ENCODE measurements at places on chromosomes 2 and 18.

DNA sequence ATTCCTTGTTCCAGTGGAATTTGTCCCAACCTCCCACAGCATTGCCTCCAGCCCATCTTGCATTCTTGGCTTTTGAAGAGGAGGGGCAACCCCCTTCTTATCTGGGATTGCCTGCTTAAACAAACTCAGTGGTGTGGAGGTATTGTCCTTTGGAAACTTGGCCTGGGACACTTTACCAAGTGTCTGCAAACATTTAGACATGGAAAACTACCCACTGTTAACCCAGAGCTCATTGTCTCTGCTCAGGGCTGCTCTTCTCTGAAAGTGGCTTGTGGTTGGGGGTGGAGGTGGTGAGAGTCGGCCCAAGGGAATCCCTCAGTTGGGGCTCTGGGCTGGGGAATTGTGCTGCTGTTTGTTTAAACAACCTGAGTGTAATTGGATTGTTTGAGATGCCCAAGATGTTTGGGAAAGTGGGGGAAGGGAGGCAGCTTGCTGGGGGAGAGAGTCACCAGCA lies 178.3 kb upstream of the GATA6 start:
- DNase-seq: no peak

DNA sequence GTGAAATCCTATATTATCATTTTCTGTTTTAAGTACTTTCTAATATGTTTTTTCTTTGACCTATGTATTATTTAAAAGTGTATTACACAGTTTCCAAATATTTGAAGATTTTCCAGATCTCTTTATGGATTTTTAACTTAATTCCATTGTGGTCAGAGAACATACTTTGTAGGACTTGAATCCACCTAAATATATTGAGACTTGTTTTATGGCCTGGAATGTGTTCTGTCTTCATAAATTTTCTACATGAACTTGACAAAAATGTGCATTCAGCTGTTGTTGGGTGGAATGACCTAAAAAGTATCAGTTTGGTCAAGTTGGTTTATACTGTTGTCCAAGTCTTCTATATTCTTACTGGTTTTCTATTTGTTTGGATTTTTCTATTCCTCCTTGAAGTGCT lies 33.8 kb upstream of the TMEM247 start:
- DNase-seq: no peak

DNA sequence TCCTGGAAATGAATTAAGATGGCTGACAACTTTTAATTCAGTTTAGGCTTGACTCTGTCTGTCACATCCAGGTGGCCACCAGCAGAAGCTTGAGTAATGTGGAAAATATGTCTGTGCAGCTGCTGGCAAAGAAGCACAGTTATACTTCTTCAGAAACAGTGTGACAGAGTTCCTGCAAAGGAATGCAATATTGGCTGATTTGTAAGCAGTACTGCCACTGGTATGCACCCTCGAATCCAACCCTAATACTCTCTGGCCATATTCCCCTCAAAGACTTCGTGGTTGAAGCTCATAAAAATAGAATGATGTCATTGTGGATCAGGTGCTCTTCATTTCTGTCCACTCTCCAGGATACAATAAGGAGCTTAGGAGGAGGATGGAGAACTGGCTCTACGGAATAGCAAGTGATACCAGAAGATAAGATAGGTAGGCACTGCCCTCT lies 86.2 kb downstream of the METTL8 start:
- no peak for DNase-seq

DNA sequence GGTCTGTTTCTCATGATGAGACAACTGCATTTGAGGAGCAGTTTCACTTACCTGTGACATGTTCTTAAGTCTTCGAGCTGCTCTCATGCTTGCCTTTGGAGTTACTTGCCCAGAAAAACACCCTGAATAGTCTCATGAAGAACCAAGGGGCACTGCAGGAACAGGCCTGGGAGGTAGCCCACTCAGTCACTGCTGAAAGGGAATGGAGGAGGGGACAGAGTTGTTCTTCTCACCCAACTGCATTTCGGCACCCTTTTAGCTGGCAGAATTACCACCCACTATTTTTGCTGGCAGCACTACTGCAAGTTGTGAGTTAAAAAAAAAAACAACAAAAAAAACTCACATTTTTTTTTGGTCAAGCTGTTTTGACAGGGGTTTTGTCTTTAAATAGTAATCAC lies 181.9 kb downstream of the PTPRM start:
- no peak for DNase-seq

GRCh38 chr2:235191978-235192377 lies 240.2 kb downstream of the SH3BP4 start:
- no peak for DNase-seq

DNA sequence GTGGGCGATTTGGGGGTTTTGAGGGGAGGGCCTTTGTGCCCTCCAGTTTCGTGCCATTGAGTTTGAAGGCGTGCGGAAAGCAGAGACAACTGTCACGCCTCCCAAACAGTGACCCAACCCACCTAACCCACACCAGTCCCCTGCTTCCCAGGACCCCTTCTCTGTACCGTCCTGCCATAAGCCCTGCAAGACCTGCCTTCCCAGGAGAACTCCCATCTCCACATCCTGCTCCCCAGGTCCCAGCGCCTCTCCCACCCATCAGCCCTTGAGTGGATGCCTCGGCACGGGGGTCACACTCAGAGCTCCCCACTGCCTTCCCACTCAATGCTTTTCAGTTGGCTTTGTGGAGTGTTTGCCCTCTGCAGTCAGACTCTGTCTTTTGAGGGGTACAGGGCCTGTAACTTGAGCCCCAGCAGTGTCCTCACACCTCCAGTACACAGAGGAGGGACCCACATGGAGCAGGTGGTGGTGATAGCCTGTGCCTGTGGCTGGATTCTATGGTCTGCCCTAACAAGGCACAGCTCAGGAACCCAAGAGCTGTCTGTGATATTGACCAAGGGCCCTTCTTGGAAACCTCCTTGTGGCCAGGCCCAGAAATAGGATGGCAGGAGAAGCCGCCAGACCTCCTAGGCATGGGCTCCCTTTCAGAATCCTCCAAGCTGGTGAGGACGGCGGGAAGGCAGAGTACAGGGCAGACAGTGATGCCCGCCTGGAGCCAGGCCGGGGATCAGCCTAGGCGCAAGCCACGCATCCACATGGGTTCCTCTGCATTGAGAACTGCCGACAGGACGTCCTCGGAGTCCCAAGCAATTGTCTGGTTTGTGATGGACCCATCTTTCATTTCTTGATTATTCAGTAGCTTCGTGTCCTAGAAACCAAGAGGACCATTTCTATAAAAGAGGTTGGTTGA lies 44.4 kb upstream of the SMAD7 start:
- no peak for DNase-seq

GRCh38 chr18:44654573-44654972 lies 26.1 kb upstream of the SETBP1 start:
- DNase-seq: no peak

DNA sequence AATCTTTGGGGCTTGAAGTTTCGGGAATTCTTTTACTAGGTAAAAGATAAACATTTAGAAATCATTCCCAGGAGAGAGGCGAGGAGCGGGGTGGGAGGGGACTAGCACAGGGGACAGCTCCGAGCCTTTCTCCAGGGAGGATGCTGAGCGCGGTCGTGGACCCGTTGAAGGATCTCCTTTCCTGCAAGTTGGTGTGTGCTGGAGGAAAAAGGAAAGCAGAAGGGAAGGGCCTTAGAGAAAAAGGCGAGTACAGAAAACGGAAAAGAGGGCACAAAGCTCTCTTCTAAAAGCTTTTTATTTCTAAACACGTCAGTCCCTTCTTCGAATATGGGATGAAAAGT lies 640 bp downstream of the SLC39A6 start:
- DNase-seq: no peak

GRCh38 chr2:162972383-162972782 lies 133.8 kb upstream of the KCNH7 start:
- no peak for DNase-seq

GRCh38 chr2:67982956-67983355 lies 79.8 kb downstream of the C1D start:
- DNase-seq: no peak

DNA sequence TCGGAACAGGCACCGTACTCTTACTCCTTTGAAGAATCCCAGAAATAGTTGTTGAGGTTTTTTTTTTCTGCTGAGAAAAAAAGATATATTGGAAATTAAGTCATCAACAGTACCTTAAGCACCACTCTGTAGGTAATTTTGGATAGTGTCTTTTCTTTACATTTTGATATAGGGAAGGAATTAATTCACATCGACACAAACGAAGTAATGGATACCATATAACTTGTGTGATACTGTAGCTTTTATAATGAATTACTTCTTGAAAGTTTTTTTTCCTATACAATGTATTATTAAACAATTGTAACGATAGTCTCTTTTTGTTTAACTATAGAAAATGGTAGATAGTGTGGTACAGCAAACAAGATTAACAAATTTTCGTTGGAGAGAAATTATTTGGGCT lies 1.5 kb upstream of the IKZF2 start:
- DNase-seq: no peak

DNA sequence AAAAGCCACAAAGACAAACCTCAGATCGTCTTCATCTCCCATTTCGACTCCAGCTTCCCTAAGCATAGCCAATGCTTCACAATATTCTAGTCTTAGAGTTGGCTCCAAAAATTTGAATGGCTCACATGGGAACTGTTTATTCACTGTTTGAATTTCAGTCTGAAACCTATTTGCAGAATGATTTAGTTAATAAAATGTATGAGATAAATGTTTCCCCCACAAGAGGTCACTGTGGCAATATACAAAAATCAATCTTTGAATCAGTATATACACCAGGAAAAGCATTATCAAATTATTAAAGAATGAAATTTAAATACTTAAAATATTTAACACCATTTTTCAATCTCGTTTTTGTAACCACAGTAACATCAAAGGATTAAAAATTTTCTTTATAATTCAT lies 40.0 kb upstream of the MCM6 start:
- DNase-seq: peak; percentile 10

- DNase-seq: no peak
These were observed 2.0 kb upstream of the CAPN14 start for GRCh38 chr2:31219131-31219969.

- no peak for DNase-seq
These were observed 738.3 kb upstream of the HS6ST1 start for GRCh38 chr2:129056959-129057317.

- DNase-seq: no peak
These were observed 5.8 kb upstream of the DGUOK start for GRCh38 chr2:73920577-73921545.

DNA sequence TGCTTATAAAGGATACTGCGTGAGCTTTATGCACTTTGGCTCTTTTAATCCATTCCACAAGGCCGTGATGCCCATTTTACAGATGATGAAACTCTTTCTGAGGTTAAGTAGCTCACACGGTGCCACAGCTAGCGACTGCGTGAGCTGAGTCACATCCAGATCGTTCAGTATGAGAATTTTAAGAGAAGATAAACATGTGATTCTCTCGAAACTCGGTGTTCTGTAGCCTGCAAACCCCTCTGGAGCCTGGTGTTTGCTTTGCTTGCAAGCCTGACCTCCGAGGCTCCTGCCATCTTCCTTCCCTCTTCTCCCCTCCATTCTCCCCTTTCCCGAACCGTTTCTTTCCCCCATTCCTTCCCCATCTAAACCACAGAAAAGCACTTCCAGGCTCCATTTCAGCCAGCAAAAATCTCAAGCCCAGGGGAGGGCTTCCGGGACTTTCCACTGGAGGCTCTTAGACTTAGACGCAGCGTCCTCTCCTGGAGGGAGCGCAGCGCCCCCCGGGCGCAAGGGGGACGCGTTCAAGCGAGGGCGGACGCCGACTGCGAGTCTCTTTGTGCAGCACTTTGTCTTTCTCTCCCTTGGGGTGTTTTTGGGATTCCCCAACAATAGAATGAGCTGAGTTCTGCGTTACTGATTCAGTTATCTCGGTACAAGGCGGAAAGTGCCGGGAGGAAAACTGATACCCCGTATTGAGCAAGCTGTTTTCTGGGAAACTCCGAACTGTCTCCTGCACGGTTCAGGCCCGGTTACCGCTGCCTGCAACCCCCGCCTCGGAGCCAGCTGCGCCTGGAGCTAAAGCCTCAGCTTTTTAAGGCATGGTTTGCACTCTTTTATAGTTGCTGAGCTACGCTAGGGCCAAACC lies 38.0 kb downstream of the CYP1B1 start:
- peak; percentile 7 for DNase-seq

GRCh38 chr18:21389903-21390302 lies 147.9 kb downstream of the GREB1L start:
- DNase-seq: no peak

DNA sequence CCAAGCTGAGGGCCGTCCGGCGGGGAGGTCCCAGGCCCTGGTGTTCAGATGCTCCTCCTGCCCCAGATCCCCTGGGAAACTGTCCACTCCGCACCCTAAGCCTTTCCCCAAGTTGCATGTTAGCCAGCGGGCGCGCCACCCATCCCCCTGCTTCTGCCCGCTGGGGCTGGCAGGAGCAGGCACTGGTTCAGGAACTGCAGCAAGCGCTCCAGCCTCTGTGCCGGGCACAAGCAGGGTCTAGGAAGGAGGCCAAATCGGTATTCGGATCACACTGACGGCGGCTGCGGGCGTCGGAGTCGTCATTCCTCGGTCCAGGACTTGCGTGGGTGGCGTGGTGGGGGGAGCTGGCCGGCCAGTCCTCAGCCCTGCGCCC lies 53.7 kb downstream of the FAM168B start:
- DNase-seq: no peak

- peak; percentile 89 for DNase-seq
These were observed 22.8 kb downstream of the KCNS3 start for GRCh38 chr2:17901246-17901645.

DNA sequence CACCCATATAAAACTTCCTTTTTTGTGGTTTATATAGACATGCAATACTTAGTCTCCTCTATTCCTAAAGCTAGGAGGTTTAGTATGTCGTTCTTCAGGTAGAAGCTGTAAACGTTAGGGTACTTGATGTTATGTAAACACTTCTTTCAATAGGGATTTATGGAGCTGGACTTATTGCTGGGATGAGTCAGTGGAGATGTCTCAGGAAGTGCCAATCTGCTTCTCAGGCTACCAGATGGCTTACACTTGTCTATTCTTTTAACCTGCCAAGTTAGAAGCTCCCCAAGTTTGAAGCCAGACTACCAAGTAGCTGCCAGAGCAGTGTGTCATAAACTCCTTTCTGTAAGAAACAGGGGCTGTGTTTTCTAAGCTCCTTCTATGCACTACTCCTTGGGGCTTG lies 756.5 kb upstream of the LRRTM1 start:
- DNase-seq: no peak

DNA sequence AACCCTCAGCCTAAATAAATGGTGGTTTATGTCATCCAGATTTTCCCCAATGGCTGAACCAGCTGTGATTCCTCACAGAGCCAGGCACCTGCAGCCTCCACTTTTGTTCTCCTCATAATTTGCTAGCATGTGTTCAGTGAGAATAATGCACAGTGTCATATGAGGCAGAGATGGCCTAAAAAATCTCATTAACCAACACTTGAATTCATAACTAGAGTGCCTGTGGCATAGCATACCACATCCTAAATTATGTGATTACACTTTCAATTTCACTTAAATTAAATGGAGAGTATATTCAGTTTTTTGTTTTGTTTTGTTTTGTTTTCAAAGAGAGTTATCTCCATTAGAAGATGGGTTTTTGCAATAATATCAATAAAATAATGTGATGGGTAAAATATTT lies 488.0 kb downstream of the CBLN2 start:
- peak; percentile 18 for DNase-seq

DNA sequence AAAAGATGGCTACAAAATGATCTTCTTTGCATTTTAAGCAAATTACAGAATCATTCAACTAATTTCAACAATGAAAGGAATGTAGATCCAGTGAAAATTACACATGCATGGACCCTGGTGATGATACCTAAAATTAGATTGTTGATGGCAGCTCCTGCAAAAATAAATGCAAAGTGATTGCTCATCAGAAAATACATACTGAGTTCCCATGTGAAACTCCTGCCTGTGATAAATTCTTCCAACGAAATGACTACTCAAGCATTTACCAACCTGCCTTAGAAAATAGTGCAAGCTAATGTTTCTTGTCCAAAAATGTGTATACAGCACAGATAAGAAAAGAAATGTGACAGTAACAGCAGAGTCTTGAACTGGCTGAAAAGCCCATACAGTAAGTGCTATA lies 300.0 kb upstream of the REV1 start:
- DNase-seq: no peak

All from NCI-H1105 (cell line).